HS-27A (cell line): ENCODE measurements at places on chromosomes 1 and 21.

GRCh38 chr1:159802111-159802510, at the start of gene FCRL6:
TSS of gene FCRL6 (plus strand) at chr1:159802360. CDS start at chr1:159802425, 65 bp downstream.
- no peak for DNase-seq

DNA sequence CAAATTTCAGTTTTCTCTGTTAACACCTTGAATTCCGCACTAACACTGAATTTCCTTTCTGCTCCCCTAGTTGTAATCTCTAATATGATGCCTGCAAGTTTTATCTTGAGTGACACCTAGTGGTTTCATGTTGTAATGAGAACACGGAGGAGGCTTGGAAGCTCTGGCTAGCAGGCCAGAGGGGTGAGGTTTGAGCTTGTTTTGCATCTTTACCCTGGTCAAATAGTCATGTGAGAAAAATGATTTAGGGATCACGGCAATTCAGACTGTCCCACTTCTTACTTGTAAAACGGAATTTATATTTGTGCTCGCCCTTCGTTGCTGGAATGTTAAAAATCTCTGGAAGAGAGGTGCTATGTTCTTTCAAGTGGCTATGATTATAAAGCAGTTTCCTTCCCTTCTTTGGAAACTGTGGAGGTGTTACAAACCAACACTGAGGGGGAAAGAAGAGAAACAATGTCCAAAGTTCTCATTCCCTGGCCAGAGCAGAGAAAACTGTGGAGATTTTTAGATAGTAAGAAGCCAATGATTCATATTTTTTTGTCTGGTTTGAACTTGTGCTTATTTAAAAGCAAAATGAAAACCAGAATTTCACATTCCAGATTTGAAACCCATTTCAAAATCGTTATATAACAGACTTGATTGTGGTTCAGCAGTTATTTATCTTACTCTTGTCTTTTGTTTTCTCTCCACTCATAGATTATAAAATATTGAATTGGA, 5.3 kb upstream of the MROH9 start:
- peak; percentile 68 for DNase-seq

GRCh38 chr21:25244735-25245134, 362.5 kb downstream of the MRPL39 start:
- DNase-seq: no peak

DNA sequence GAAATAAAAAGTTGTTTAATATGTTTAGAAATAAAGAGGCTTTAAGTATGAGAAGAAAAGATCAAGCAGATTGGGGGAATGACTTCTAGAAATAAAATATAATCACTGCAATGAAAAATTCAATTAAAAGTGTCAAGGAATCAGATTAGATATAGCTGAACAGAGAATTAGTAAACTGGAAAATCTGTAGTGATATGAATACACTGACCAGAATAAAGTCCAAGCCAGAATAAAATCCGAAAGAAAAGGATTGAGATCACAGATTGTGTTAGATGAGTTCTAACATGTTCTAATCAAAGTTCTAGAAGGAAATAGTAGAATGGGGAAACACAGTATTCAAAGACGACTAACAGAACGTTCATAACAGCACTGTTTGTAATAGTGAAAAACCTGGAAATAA, 73.1 kb upstream of the C1orf105 start:
- no peak for DNase-seq

GRCh38 chr1:212713465-212714136, 14.0 kb upstream of the BATF3 start:
- no peak for DNase-seq

- DNase-seq: no peak
Measured at GRCh38 chr1:241992734-241993133, 6.2 kb downstream of the MAP1LC3C start.

- DNase-seq: peak; percentile 89
Measured at GRCh38 chr1:218674280-218674773, 329.2 kb downstream of the TGFB2 start.

- DNase-seq: no peak
Measured at GRCh38 chr1:230189341-230189740, 122.3 kb downstream of the GALNT2 start.

DNA sequence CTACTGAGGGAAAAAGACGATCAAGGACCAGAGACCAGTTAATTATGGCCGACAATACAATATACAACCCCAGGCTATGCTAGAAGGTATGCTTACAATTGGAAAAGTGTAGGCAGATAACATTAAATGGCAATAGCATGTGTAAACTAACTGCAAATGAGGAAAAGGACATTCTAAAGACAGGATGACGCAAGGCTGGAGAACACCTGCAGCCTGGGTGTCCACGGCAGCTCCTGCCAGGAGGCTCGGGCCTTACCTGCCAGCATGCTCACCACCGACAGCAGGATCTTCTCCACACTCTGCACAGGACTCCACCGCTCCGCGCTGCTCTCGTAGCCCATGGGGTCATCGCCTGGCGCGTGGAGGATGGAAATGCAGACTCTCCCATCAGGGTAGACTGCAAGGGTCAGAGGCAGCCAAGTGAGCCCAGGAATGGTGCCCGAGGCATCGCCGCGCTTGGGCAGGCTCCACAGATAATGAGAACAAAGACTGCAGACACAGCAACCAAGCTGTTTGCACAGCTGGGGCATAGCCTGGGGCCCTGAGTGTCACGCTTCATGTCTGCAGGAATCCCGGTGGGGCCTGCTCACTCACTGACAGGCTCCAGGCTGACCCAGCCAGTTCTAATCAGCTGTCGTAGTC, 28.2 kb downstream of the UBE2G2 start:
- DNase-seq: no peak

- DNase-seq: no peak
Measured at GRCh38 chr1:29753771-29754572, 517.6 kb downstream of the PTPRU start.

DNA sequence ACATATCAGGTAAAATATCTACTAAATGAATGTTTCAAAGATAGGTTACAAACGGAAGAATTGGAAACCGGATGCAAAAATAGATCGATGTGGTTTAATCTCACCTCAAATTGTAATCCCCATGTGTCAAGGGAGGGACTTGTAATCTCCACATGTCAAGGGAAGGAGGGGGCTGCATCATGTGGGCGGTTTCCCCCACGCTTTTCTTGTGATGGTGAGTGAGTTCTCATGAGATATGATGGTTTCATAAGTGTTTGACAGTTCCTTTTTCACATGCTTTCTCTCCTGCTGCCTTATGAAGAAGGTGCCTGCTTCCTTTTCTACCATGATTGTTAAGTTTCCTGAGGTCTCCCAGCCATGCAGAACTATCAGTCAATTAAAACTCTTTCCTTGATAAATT, 408.7 kb upstream of the TMPRSS15 start:
- DNase-seq: no peak

GRCh38 chr1:10208537-10208936, 1.8 kb upstream of the KIF1B start:
- DNase-seq: no peak

DNA sequence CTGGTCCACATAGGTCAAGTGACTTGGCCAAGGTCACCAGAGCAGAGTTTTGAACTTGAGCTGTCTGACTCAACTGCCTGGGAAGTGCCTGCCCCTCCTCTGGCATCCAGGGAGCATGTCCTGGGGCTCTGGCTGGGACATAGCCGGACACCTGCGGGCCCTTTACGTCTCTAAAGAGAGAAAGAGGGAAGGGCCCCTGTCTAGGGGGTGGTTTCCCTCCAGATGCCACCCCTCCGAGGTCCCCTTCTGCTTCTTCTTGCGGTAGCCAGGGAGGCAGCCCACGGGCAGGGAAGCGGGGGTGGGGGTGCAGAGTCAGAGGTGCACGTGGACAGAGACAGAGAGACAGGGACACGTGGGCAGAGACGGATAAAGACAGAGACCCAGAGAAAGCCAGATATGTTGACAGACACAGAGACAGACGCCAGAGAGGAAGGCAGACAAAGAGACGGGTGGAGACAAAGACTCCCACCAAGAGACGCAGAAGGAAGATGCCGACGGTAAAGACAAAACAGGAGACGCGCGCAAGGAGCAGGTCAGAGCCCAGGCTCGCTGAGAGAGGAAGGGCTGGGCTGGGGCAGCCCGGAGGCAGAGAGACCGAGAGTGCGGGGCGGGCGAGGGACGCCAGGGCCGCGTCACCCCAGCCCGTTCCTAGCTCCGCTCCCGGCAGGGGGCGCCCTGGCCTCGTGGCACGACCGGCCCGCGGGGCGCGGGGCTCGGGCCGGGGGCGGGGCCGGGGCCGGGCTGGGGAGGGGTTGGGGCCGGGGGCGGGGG, 458 bp upstream of the ALPL start:
- DNase-seq: no peak

DNA sequence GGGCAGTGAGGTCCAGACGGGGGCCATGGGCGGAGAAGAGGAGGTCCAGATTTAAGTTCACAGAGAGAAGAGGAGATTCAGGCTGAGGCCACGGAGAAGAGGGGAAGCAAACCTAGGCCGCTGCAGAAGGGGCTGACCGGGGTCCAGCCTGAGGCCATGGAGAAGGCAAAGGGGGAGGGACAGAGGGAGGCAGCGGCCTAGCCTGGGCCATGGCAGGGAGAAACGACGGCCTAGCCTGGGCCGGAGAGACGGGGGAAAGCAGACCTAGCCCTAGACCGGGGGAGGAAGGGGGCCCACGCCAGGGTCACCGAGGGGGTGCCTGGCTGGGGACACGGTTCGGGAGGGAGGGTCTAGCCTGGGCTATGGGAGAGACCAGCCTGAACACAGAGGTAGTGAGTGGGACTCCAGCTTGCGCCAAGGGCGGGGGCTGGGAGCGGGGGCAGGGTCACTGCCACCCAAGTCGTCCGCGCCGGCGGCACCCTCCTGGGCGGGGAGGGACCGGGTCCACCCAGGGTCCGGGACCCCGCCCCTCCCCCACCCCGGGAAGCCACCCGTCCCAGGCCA, 459 bp downstream of the CAPZB start:
- no peak for DNase-seq
